Motor neuron (in vitro differentiated cells): ENCODE measurements at places on chromosomes 1 and 21. TPM values are rescaled to one million over a fixed set of nuclear protein-coding genes. Genes with fewer than 3 reads are reported as not detected.

The CACNA1S gene
- not detected in 2 replicates for total RNA-seq

The LRRC53 gene
- 0.15 TPM in 1 of 2 replicates, not detected in the other for total RNA-seq

The IL20 gene
- 0.19 TPM in 1 of 2 replicates, not detected in the other for total RNA-seq

The HSPA13 gene
- 85.6 and 114 TPM in 2 replicates for total RNA-seq

The OR6N1 gene
- 0.15 and 0.16 TPM in 2 replicates for total RNA-seq

GRCh38 chr1:155974208-155975115 lies 3.9 kb downstream of the ARHGEF2 start:
- no peak for ATAC-seq

DNA sequence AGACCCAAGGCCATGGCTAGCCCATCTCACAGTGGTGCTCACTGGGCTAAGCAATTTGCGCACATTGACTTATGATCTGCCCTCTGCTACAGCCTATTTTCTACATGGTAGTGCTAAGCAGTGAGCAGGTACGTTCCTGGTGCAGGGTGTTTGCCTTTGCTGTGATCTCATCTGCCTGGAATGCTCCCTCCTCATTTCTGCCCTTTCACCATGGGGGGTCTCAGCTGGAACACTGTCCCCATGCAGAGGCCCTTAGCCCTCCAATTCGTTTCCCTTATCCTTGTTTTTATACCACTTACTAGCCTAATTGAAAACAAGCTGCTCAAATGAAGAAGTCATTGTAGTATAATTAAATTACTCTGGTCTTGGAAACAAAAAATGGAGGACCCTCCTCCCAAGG lies 2.0 kb upstream of the B3GALT5 start:
- no peak for ATAC-seq

DNA sequence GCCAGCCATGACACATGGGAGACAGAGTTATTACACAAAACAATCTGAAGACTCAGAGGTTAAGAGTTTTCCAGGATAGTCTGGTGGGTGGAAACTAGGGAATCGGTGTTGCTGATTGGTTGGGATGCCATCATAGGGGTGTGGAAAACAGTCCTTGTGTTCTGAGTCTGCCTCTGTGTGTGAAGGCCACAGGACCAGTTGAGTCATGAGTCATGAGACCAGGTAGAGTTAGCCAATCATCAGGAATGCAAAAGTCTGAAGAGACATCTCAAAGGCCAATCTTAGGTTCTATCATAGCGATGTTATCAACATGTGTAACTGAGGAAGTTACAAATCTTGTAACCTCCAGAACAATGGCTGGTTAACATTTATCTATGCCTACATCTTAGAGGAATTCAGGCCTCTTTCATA lies 49.7 kb upstream of the NEK7 start:
- no peak for ATAC-seq

The DCST1 gene
- total RNA-seq = not detected in 2 replicates
